ENCODE measurements at places on chromosomes 2 and 18.

DNA sequence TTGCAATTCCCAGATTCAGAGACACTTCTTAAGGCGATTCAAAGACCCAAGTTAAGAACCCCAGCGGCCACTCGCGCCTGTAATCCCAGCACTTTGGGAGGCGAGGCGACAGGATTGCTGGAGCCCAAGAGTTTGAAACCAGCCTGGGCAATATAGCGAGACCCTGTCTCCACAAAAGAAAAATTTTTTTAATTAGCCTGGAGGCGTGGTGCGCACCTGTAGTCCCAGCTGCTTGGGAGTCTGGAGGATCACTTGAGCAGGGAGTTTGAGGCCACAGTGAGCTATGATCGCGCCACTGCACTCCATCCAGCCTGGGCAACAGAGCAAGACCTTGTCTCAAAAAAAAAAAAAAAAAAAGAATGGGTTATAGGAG, 585 bp upstream of the ANAPC1 start:
- DNase-seq: no peak

DNA sequence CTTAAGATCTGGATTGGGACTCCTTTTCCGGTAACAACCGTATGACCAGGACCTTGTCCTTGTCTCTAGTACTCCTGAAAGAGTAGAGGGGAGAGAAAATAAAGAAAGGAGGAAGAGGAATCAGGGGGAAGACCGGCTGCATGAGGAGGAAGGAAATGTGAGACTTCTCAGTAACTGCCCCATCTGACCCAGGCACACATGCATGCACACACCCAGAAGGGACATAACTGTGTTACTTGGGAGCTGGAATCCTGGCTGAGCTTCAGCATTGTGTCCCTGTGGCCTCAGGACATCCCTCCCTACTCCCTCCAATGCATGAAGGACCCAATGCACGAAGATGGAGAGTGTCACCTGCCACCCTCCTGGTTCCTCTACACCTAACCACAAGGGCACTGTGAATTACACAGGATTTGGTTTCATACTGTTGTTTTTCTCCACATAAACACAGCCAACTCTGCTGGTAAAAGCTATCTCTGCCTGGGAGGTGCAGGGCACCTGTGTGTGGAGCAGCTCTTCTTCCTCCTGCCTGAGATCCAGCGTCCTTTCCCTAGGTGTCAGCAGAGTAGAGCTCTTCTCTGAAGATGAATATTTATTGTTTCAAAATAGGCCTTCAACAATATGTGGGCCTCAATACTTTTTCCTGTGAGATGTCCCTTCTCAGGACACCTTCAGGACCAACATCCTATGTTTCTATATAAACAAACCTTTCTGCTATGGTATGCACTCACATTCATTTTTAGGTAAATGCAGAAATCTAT, 574.1 kb upstream of the ID2 start:
- no peak for DNase-seq

DNA sequence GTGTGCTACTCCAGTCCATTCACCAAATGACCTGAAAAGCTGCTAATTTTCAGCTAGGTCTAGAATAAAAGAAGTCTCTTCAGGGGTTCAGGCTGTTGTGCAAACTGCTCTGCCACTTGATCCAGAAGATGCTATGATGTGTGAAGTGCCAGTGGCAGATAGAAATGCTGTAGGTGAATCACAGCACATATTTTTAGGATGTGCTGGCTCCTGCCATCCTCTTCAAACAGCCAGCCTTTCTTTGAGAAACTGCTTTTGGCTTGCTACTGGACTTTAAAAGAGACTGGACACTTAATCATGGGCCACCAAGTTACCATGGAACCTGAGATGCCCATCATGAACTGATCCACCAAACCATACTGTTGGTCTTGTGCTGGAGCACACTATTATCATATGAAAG, 322.1 kb downstream of the EN1 start:
- no peak for DNase-seq

- DNase-seq: no peak
These were observed 48.1 kb downstream of the ACOXL start for GRCh38 chr2:110780461-110780860.

DNA sequence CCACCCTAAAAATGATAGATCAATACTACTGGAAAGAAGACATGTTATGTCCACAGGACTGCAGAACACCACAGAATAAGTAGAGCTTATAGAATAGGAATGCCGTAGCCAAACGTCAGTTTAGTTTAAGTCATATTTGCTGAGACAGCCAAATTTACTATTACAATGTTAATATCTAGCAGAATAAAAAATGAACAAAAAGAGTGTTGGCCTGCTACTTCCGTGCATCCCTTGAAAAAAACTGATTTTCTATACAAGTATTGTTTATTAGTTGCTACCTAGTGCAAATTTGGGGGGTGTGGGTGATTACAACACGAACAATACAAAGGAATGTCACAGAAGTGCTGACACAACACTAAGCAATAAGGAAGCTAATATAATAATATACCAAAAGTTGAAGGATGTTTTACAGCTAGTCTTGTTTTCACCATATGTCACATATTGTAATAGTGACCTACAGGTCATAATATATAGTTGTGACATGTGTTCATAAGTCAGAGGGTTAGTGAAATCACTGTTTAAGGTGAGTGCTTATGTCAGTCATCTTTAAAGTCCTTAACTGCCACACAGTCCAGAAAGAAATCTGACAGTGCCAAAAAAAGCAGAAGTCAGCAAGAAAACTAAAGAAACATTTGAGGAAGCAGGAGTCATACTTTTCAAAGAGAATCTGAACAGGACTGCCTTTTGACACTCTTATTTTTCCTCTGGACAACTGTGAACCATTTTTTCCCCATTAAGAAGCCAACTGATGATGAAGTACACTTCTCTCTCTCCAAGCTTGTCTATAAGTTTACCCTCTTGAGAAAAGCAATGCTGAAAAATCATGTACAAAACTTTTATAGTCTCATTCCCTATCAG, 376.4 kb downstream of the ZEB2 start:
- no peak for DNase-seq

GRCh38 chr2:16382451-16382850, 283.2 kb downstream of the CYRIA start:
- no peak for DNase-seq

GRCh38 chr18:78433562-78433961, 546.1 kb upstream of the SALL3 start:
- DNase-seq: no peak

DNA sequence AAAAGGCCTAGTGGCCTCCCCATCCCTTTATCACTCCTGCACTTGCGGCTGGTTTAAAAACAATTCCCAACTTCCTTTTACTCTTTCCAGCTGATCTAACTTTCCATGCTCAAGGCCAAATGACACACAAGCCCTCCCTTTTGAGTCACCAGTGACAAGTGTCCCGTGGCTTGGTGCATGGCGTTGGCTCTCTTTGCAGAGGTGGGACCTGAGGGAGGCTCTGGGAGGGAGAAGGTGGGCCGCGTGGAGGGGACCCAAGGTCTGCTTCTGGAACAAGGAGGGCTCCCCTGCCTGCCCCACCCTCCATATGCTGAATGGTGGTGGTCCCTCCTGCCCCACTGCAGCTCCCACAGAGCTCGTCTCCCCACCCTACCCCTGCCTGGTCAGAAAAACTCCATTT, 30.8 kb upstream of the HPCAL1 start:
- peak; percentile 17 for DNase-seq

DNA sequence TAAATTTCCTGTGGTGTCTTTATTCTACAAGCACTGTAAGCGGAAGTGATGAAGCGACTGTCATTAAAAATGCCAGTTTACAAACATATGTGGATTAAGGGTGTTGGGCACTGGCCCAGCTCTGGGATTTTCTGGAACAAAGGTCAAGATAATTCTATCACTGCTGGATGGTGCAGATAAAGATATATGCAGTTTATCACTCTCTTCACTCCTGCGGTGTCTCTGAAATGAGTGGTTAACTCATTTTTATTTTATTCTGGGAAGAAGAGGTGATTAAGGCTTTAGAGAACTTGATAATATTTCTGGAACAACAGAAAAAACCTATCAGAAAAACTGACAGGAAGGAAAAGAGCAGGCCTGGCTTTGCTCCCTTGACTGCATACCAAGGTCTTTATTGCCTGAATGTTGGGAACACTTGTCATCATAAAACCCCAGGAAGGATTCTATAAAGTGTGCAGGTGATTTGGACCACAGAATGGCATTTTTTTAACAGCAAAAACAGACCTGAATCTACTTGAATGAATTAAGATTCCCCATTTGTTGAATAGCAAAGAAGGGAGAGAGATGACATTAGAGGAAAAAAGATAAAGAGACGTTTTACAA, 32.4 kb downstream of the ABCB11 start:
- no peak for DNase-seq

DNA sequence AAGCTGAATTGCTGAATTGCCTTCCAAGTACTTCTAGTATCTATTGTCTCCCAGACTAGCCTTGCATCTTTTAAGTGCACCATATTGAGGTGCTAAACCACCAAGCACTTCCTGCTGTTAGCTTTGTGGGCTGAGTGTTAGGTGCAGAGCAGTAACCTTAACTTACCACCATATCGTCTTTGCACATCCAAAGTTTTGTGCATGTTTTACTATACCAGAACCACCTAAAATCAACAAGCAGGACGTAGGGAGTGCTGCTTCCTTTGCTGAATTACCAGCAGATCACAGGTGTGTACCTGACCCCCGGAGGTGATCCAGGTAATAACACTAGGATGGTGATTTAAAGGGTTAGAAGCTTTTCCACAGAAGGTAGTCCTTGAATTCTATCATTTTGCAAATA, 359.9 kb upstream of the HNRNPA3 start:
- DNase-seq: no peak

- no peak for DNase-seq
These were observed 3.8 kb downstream of the LIPG start for GRCh38 chr18:49565612-49566011.

GRCh38 chr2:137192366-137193310, 427.3 kb downstream of the THSD7B start:
- DNase-seq: no peak

DNA sequence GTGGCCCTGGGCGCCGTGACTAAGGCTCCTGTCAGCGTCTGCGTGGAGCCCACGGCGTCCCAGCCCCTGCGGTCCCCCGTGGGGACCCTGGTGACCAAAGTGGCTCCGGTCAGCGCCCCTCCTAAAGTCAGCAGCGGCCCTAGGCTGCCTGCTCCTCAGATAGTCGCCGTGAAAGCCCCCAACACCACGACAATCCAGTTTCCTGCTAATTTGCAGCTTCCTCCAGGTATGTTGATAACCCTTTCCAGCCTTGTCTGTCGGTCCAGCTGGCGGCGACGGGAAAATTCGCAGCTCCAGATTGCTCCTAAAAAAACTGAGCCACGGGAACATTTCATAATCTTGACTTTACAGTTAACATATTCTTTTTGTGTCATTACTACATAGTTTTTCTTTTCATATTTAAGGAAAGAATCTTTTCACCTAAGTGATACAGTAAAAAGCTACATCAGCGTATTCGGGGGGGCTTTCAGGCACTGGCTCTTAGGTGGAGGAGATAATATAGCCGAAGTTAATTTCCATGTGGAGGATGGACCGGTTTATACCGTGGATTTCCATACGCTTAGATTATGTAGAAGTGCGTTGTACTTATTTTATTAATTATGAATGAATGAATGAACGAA, 916 bp downstream of the TAF4B start:
- DNase-seq: no peak

GRCh38 chr2:56207760-56208159, 24.0 kb downstream of the CCDC85A start:
- DNase-seq: no peak

DNA sequence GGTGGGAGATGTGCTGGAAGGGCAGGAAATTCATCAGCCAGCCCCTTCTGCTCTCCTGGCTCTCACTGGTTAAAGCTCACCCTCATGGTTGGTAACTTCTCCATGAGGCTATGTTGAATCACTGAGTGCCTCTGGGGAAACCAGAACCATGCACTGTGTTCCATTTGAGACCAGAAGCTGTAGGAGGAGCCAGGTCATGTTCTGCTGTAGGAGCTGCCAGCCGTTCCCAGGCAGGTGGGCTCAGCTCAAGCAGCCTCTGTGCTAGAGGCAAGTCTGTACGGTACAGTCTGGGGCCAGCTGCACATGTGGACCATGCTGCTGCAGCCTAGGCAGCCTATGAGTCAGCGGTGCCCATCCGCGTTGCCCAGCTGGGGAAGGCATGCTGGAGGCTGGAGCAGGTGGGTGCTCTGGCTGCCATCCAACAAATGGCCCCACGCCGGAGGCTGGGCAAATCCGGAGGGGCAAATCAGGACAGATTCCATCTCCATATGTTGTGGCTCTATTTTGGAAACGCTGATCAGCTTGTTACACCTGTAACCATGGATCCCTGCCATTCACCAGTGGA, 22.0 kb upstream of the KCNF1 start:
- DNase-seq: no peak

- no peak for DNase-seq
These were observed 304.0 kb downstream of the IRS1 start for GRCh38 chr2:226495466-226496272.

DNA sequence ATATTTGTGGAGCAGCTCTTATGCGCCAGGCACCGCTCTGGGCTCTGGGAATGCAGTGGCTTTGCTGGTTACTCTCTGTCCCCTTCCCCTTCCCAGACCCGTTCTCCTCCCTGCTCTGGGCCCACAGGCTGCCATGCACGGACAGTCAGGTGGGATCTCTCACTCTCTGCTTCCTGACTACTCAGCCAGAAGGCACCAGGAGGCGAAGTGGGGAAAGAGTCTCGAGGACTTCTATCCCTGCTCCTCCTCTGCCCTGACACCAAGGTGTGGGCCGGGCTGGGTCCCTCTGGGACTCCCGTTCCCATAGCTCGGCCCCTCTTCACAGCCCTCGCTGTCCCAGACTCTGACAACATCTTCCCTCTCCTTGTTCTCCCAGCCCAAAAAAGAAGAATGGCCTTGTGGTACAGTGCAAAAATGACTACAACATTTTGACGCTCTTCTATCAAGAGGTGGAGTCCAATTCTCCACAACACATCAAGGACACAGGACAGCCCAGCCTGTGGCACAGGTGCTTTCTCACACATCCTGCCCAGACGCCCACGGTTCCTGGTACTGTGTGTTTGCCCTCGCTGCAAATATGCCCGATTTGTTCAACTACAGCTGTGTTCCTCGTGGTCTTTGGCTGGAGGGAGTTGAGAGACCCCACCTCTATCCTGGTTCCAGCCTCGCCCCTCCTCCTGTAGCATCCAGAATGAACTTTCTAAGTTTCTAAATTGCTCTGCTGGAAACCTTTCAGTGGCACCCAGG, 14.0 kb upstream of the DUSP2 start:
- DNase-seq: no peak

DNA sequence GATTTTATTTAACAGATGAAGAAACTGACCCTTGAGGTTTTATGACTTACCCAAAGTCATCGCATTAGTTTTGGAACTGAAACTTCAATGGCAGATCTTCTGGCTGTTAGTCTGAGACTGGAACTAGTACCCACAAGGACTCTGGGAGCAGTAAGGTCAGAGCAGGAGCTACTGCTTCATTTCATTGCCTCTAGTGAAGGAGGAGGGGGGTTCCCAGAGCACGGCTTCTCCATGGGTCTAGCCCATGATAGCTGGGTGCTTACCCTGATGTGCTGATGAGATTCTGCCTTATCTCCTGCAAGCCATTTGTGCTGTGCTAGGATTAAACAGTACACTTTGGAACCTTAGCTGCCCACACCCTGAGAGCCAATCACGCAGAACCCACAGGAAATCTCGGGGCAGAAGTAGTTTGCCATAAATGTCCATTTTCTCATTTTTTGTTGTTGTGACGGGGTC, 5.4 kb upstream of the RNASEH1 start:
- no peak for DNase-seq

GRCh38 chr2:217933617-217933993, 69.2 kb downstream of the TNS1 start:
- DNase-seq: no peak

- DNase-seq: no peak
These were observed 56.5 kb upstream of the CREB1 start for GRCh38 chr2:207473049-207473930.

- no peak for DNase-seq
These were observed 378.7 kb downstream of the METTL4 start for GRCh38 chr18:2192562-2192961.
